ENCODE measurements at places on chromosomes 6 and 20.

DNA sequence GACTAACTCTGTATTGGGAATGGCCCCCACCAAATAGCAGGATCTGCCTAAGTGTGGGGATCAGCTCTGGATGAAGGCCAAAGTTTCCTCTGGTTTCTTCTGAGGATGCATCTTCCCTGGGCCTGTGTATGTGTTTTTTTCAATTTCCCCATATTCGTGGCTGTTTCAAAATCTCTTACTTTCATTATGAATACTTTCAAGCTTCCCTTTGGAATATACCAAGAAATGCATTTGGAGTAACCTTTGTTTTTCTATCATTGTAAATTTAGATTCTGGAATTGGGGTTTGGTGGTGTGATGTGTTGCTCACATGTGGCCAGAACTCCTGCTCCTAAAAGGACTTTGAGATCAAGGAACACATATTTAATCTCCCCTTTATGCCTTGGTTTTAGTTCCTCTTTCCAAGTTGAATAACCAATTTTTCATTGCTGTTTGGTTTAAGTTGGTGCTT, 8.4 kb downstream of the ENTPD6 start:
- no peak for DNase-seq

DNA sequence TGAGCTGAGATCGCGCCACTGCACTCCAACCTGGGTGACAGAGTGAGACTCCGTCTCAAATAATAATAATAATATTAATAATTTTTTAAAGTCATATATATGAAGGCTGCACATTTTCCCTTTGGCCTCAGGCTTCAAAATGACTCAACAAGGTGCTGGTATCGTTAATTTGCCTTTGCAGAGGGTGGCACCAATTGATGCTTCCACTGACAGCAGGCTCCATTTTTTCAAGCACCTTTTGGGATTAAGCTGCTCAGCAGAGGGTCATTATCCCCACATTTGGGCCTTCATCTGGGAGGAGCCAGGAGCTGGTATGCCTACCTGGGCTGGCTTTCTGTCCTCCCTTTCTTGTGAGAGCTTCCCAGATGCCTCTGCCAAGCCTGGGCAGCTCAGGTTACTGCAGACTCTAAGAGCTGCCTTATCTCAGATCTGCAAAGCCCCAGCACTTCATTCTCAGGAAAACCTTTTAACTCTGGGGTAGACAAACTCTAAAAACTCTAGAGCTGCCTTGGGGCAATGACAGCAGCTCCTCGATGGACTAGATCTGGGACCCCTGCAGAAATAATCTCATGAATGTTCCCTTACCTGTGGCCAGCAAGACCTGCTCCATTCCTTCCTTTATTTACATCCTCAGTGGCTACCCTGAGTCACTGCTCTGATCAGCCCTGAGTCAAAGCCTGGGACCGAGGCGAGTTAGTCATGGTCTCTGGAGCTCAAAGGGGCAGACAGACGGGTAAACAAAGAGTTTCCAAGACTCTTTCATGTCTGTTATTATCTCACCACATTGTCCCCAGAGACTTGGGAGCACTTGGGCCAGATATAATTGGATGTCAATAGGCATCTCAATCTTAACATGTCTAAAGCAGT, 80.0 kb upstream of the EYA2 start:
- no peak for DNase-seq

DNA sequence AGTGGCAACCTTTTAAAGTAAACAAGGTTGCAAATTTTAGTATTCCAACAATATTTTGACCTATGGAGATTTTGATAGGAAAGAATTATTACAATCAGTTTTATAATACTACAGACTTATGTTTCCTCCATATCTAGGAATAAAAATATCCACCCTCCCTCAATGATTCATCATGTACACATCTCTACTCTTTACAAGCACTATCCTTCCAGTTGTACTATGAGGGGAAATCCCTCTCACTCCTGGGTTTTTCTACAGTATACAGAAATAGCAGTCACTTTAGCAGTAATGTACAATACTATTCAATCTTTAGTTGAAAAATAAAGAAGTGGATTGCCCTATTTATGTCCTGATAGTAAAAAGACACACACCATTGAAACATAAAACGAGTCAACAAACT, 46.3 kb upstream of the SCML4 start:
- DNase-seq, result no peak

DNA sequence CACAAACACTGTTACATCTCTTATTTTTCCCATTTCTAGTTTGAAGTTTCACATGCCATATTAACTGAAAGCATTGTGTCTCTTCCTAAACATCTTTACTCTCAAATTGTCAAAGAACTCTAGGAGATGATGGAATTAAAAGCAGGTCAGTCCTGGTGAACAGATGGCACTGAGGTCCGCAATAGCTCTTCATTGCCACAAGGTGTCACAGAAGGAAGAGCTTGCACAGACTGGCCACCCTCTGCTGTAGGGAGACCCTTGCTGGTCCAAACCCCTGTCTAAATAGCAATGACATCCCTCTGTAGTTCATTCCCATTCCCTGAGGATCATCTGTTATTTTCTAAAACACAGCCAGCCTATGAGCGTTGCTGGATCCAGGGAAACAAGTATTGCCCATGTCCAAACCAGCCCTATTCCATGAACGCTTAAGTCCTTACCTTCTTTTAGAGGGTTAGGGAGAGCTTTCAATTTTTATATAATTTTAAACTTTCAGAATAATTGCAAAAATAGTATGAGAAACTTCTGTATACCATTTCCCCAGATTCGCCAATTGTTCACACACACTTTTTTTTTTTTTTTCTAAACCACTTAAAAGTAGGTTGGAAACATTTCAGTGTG, 10.1 kb upstream of the HDAC2 start:
- no peak for DNase-seq

DNA sequence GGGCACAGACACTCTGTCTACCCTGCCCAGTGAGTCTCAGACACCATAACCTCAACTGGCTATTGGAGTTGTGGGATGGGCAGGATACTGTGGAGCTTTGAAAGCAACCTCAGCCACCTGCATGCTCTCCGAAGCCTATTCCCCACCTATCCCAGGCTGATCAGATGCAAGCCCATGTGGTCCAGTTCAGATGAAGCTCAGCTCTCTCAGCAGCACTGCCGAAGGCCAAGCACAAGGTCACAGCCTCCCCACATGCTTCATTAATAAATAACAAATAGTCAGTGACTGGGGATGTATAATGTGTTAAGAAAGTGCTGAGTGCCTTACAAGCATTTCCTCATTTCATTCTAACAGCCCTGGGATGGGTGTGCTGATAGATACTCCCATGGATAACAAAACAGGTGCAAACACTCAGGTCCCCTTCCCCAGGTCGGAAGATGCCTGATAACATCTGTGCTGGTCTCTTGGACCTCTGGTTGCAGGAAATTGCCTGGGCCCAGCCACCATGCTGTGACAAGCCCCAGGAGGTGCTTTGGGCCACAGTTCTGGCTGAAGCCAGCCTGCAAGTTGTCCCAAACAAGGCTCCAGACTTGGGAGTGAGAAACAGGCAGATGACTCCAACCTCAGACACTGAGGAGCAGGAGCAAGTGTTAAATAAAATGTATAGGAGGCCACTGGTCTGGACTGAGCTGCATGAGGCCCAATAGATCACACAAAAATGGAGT, 3.7 kb downstream of the ACSS1 start:
- DNase-seq, result no peak

- DNase-seq, result no peak
Observed at GRCh38 chr20:51869002-51869401, 66.7 kb upstream of the SALL4 start.

DNA sequence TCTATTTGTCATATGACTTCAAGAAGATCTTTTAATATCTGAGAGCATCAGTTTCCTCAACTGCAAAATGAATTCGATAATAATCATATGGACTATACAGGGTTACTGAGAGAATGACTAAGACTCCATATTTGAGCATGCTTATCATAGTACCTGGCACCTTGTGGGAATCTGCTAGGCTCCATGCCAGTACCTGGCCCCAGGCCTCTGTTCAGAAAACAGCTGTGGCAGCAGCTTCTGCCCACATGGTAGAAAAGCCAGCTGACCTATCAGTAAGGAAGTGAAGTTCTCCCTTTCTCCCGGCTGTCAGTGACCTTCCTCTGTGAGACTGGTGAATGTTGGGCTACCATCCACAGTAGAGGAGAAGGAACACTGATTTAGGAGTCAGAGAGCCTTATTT, 574.9 kb upstream of the CHD6 start:
- no peak for DNase-seq

GRCh38 chr20:46220455-46221207, 87.7 kb downstream of the CDH22 start:
- DNase-seq, result no peak

GRCh38 chr6:57207872-57208271, 14.2 kb downstream of the RAB23 start:
- DNase-seq, result no peak

- DNase-seq, result no peak
Observed at GRCh38 chr6:25167961-25168360, 111.2 kb upstream of the CARMIL1 start.

DNA sequence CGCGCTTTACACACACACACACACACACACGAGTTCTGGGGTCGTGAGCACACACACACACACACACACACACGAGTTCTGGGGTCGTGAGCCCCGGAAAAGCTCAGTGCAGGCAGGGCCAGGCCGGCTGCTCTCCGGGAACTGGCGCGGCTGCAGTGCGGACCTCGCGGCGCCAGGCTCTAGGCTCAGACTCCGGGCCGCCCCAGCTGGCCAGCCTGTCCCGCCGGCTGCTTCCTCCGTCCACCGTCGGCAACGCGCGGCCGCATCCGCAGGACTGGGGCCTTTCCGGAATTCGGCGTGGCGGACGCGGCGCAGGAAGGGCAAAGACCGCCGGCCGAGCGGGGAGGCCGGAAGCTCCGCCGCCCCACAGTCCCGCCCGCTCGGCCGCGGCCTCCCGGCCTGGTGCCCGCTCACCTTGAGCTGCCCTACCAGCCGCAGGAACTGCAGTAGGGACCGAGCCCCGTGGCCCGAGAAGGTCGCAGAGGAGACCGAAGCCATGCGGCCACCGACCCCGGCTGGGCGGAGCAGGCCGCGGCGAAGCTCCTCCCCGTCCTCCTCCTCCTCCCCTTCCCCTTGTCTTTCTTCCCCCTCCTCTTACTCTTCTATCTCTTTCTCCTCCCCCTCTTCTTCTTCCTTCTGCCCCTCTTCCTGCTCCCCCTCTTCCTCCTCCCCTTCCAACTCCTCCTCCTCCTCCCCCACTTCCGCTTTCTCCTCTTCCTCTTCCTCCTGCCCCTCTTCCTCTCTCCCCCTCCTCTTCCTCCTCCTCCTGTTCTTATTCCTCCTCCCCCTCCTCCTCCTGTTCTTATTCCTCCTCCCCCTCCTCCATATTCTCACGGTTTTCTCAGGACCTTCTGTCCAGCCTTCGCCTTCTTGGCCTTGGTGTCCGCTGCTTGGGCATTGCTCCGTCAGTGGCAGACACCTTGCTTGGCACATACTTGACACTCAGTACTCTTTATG, at the start of gene HDDC2:
HDDC2 (minus strand) TSS at position 533 of the 957 bp plus-strand sequence; CDS start at position 498, 35 bp downstream.
- peak; percentile 93 for DNase-seq

DNA sequence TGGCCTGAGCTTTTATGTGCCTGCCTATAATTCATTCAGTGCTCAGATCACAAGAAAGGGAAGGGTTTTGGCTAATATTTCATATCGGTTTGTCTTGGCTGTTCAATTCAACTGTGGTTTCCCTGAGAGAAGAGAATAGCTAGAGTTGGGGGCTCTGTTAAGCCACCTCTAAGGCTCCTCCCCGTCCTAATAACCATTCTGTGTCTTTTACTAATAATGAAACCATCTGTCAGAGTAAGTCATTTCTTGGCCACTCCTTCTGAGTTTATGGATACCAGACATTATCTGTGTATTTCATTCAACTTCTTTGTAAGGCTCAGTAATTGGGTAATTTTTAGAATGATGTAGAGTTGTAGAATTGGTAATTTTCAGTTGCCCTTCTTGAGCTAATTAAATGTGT, 5.2 kb downstream of the STX11 start:
- no peak for DNase-seq

GRCh38 chr20:3106658-3107463, 22.3 kb upstream of the AVP start:
- no peak for DNase-seq

DNA sequence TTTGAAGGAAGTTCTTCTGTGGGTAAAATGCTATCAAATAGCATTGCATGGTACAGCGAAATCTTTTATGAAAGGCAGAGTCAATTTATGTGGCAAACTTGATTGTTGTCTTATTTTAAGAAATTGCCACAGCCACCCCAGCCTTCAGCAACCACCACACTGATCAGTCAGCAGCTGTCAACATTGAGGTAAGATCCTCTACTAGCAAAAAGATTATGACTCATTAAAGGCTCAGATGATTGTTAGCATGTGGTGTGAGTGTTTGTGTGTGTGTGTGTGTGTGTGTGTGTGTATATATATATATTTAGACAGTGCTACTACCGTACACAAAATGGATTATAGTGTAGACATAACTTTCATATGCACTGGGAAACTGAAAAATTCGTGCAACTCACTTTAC, 27.8 kb downstream of the LRRN4 start:
- no peak for DNase-seq

- DNase-seq, result no peak
Observed at GRCh38 chr6:101276066-101276465, 117.4 kb upstream of the GRIK2 start.

DNA sequence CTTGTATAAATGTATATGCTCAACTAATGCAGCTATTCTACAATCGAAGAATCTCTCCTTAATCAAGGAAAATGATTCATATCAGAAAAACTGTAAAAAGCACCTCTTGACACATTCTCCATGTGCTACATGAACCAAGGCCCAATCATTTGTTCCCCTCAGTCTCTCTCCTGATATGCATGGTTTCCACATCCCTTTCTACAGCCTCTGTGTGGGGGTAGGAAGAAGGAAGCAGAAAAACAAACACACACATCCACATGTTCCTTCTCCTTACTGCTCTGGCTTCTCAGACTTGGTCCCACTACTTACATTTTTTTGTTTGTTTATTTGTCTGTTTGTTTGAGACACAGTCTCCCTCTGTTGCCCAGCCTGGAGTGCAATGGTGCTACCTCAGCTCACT, 510.5 kb downstream of the PRKN start:
- no peak for DNase-seq

- DNase-seq, result no peak
Observed at GRCh38 chr6:67219346-67219745, 1415.7 kb upstream of the ADGRB3 start.

DNA sequence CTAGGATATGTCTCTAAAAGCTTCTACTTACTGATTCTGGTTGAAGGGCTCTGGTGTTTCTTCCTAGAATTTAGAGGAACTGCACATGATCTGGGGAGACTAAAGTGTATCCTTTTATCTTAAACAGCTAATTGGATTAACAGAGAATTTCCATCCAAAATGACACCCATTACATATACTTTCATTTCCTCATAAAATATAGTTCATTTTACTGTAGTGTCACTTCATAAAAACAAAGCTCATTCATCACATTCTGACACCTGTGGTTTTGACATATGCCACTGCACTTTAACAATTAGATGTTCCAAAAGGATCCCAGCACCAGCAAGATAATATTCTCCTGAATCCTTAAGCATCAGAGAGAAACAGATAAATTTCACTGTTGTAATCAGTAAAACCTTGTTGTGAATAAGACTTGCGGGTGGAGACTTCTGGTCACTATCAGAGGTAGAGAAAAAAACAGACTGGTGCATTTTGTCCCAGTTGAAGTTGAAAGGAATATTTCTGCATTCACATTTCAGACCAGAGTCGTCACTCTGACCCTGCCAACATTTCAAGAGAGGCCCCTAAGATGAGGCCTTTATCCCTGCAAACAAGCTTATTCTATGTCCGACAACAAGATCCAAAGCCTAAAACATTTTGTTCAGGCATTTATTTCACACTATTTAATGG, 175.3 kb upstream of the BMP5 start:
- DNase-seq, result no peak

- DNase-seq, result no peak
Observed at GRCh38 chr6:119384444-119384843, 34.9 kb upstream of the MAN1A1 start.
